NCI-H1092 (cell line): ENCODE measurements at places on chromosomes 1 and 21.

- peak; percentile 83 for DNase-seq
Measured at GRCh38 chr1:74732960-74733603, at the start of the genes CRYZ and TYW3. TSS of gene CRYZ (minus strand) at chr1:74733050. CDS start at chr1:74724821, 8,229 bp downstream. TSS of gene TYW3 (plus strand) at chr1:74733152. CDS start at chr1:74733245, 93 bp downstream.

- DNase-seq: no peak
Measured at GRCh38 chr21:14499316-14499715, 46.8 kb downstream of the SAMSN1 start.

DNA sequence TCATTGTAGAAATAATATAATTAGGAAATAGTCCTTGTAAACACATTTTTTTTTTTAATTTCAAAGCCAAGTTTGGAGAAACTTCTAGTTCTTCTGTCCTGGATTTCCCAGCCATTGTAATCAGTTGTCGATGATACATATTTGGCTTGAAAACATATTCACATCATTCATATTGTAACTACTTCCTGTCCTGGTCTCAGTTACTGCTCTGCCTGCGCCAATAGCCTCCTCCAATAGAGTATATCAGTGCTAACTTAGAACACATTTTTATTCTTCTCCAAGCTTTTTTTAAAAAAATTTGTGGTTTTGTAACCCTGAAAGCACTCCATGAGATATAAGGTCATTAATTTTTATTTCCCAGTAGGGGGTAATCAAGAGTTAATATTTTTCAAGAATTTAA is 46.1 kb upstream of the FMO2 start:
- DNase-seq: no peak

- no peak for DNase-seq
Measured at GRCh38 chr1:60345621-60346020, 272.1 kb upstream of the C1orf87 start.

GRCh38 chr1:200253774-200254495 is 155.9 kb downstream of the ZNF281 start:
- DNase-seq: no peak

- no peak for DNase-seq
Measured at GRCh38 chr1:226674892-226675714, 64.0 kb downstream of the ITPKB start.

GRCh38 chr1:219507437-219507836 is 105.5 kb downstream of the ZC3H11B start:
- DNase-seq: no peak

GRCh38 chr21:41071258-41072171 is 96.4 kb upstream of the BACE2 start:
- peak; percentile 23 for DNase-seq

- DNase-seq: no peak
Measured at GRCh38 chr1:164361927-164362326, 197.1 kb upstream of the PBX1 start.

DNA sequence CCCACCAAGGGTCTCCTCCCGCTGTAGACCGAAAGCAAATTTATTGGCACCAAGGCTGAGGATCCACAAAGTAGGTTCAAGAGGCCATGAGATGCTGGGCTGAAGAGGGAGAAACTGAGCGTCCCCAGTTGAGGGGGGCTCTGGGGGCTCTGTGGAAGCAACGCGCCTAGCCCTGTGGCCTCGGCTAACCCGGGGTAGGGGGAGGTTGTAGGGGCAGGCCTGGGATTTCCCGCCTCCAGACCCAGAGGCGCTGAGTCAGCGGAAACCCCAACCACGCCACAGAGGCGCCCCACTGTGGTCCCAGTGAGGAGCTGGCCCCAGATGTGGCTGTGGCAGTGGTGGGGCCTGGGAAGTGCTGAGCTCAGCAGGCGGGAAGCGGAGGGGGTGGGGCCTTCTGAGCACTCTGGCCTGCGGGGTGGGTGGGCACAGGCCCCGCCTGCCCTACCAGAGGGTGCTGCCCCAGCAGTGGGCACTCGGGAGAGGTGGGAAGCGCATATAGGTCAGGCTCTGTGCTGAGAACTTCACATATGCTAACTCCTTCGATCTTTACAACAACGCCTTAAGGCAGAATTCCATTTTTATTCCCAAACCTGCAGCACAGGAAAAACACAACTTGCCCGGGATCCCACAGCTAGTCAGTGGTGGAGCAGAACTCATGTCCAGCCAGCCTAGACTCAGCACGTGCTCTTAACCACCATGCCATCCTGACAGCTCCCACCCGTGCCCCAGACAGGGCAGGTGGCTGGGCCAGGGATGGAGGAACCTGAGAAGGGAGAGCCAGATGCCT is 1.5 kb upstream of the COL16A1 start:
- no peak for DNase-seq

- peak; percentile 4 for DNase-seq
Measured at GRCh38 chr1:162873671-162874666, 13.0 kb upstream of the CCDC190 start.

- no peak for DNase-seq
Measured at GRCh38 chr1:81873946-81874345, 73.2 kb downstream of the ADGRL2 start.
